ENCODE measurements at places on chromosomes 1 and 21.
A peak's percentile ranks its signal among the peaks of the same experiment; 100 is the strongest.

- DNase-seq: no peak
Measured at GRCh38 chr1:77430966-77431690, 149.3 kb downstream of the AK5 start.

- DNase-seq: peak; percentile 70
Measured at GRCh38 chr21:44800971-44801467, 601 bp downstream of the UBE2G2 start.

GRCh38 chr21:42861311-42861847 is 18.0 kb downstream of the WDR4 start:
- DNase-seq: peak; percentile 24

GRCh38 chr21:35614396-35614921 is 445.9 kb downstream of the SETD4 start:
- no peak for DNase-seq

DNA sequence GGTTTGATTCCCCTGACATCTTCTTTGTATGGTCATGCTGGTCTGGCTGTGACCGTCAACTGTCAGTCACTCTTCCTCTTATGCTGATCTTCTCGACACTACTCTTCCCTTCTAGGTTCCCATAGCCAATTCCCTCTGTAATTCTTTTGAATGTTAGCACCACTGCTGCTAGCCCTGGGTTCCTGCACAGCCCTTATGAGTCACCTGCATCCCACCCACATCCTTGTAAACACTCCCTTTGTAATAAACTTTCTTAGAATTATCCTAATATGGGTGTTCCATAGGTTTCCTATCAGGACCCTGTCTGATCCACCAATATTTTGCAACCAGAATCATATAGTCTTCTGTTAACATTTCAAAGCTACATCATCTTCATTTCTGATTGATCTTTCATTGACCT is 37.1 kb downstream of the JUN start:
- DNase-seq: no peak

DNA sequence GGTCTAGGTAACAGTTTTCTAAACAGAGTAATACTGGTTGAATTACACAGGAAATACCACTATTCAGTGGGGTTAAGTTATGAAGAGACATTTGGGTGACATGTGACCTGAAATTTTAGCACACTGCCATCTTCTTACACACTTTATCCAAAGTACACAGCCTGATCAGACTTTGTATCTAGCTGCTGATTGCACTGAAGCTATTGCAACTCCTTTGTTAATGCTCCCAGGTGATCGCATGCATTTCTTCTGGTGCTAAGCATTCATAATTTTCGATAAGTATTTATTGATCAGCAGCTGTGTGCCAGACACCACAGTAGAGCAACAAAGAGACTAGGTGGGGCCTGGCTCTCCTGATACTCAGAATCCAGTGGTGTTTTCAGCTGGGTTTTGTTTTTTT is 52.4 kb downstream of the AK4 start:
- DNase-seq: no peak

DNA sequence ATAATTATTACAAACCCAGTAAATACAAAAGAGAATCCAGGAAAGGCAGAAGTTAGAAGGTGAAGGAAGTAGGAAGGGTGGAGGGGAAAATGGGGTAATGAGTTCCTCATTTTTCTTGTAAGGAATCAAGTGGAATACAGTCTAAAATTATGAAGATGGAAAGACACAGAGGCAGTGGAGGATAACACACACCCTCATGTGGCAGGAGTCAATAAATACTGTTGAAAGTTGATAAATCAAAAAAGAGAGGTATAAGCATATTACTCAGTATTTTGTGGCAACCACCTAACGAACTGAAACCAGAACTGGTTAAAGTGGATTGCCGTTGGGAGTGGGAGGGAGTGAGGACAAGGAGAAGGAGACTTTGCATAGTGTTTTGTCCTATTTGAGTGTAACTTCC is 78.6 kb upstream of the SLC44A3 start:
- no peak for DNase-seq

GRCh38 chr21:17523007-17523451 is 10.2 kb downstream of the CXADR start:
- no peak for DNase-seq

DNA sequence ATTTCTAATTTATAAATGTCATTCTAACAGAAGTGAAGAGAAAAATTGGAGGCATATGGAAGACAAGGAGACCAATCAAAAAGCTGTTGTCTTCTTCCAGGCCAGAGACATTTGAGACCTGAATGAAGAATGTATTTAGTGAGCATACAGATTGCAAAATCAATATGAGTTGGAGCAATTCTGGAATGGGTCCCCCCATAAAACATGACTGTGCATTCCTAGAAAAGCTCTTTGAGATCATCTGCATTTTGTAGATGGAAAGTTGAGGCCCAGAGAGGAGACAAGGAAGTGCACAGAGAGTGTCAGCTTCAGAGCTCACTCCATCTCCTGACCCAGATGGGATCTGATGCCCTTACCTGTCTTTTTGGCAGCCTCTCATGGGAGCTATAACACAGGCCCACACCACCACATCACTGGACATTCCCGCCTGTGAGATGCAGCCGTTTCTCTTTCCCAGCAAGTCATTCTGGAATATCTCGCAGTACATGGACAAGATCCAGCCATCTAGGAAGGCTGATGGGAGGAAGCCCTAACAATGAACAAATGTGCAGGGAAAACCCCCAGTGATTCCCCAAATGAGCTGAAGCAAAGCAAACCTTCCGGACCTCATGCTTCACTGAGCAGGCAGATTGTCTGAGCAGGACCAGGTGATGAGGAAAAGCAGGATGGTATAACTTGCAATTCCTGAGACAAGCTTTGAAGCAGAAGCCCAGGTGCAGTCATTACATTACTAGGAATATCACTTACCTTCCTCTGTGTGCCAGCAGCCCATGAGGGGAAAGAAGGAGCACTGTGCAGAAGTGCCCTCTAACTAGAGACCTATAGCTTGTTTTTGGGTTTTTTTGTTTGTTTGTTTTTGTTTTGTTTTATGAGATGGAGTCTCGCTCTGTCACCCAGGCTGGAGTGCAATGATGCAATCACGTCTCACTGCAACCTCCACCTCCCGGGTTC is 445.6 kb downstream of the PLPP3 start:
- DNase-seq: no peak

DNA sequence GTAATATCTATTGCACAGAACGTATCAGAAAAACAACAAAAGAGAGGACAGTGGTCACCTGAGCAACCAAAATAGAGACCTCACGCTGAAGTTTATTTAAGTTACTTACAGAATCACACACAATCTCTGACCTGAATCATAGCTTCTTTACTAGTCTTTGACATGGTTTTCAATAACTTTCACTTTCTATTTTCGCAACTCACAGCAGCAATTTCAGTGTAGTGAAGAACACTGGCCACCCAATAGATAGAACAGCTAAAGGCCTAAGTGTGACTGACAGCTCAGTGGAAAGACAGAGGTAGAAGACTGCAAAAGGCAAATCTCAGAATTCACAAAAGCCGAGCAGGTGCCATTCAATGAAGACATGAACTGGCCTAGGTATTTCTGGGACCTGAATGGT is 435.6 kb upstream of the CHRM3 start:
- DNase-seq: no peak

GRCh38 chr1:156386134-156386901 is 17.3 kb downstream of the RHBG start:
- no peak for DNase-seq

DNA sequence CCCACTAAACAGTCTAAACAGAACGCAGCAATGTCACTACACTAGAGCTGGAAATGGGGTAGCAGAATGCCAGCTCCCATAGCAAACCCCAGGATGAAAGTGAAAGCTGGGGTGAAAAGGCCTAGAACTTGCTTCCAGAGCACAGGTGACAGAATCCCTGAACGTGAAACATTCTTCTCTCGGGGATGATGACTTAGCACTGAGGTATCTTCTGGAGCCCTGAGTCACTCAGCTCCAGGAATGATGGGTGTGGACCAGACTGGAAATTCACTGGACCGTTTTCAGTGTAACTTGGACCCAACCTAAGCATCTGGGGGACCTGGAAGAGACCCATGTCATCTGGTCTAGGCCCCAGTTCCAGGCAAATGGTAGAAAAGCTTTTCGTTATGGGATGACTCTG is 108.9 kb downstream of the CDC7 start:
- no peak for DNase-seq

DNA sequence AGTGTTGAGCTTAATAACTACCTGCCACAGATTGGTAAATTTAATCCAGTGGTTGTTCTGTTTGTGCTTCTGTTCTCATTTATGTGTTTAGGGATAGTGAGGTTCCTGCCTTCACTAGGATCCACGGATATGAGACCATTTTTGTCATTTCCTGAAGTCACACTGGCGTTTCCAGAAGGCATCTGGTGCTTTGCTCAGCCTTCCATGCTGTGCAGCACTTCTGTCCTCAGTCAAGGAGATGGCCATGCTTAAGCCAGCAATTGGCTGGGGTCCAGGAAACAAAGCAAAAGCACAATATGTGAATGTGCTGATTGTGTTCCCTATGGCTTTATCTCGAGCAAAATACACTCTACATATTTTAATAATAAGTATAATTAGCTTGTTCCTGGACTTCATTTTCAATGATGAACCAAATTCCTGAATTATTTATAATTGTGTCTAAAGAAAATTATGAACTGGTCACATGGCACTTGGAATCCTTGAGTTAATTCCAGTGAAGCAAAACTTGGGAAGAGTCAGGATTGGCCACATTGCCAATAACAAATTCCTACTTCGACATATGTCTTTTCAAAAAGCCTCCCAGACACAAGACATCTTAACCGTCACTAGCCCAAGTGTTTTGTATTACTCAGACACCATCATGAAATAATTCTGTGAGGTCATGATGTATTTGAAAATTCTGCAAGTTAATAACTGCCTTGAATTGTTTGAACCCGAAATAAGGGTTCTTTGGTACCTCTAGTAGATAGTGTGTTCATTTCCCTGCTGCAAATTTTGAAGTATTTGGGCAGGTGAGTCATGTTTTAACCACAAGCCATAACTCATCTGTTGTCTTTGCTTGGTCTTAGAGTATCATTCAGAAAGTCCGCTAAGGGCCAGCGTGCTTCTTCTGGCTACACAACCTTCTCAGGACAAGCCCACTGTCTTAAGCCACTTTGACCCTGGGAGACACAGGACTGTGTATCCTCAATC is 412.4 kb downstream of the DISC1 start:
- no peak for DNase-seq

- DNase-seq: peak; percentile 80
Measured at GRCh38 chr1:68116643-68117235, 66.3 kb upstream of the DIRAS3 start.

DNA sequence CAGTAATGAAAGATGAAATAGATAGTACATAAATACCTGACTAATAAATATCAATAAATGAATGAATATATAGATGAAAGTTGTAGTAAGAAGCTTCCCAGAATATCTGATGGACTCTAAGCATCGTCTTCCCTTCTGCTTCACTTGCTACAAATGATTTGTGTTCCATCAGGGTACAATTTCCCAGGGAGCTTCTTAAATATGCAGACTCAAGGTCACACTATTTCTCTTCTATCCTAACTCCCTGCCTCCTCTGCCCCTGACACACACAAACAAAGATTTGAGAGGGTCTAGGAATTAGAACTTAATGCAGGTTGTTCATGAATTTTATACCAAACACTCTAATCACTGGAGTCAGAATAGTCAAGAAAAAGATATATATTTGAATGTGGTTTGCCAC is 415.9 kb upstream of the TMPRSS15 start:
- no peak for DNase-seq

DNA sequence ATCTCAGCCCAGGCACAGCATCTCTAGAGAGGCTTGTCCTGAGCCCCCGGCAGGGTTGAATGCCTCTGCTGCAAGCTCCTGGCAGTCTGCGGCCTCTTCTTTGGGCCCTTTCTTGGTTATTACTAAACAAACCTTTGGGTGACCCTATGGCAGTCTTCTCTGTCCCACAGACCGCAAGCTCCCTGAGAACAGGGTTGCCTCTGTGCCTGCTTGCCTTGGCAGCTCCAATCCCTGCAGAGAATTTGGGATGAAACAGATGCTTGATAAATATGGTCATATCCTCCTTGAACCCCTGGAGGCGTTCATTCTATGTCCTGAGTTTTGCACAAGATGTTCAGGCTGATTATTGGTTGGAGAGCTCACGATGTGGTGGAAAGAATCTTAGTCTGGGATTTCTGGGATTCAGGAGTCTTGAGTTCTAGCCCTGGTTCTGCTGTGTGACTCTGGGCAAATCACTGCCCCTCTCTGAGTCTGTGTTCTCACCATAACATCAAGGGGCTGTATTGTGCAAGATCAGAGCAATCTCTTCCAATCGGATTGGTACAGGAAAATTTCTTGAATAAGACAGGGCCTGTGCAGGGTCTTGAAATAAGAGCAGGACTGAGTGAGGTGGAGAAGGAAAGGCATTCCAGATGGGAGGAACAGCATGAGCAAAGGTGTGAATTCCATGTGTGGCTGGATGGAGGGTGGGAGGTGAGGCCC is 49.6 kb downstream of the EDN2 start:
- no peak for DNase-seq

GRCh38 chr1:26853156-26853555 is 9.8 kb upstream of the SFN start:
- DNase-seq: peak; percentile 95

DNA sequence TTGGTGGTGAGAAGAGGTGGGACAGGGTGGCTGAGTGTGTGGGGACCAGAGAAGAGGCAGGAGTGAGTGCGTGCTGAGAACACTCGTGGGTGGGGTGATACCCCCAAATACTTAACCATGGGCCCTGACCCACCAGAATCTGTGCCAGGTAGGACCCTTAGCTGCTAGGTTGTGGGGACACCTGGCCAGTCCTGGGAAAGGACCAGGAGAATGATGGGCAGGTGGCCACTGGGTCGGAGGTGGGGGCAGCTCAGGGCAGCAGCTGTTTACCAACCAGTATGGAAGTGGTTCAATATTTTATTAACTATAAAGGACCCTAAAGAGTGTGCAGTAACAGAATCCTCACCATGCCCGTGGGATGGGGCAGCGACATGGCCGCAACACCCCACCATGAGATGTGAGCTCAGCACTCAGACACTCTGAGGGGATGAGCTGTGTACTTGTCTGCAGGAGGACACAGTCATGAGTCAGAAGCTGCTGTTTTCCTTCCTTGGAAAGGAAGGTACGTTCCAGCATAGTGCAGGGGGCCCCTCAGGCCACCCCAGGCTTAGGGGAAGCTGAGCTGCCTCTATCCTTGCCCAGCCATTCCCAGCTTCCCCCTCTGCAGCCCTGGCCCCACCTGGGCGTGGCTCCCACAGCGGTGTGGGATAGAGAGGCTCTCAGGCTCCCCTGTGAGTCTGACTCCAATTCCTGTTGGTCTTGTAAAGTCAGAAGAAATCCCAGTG is 25.4 kb downstream of the TEX35 start:
- no peak for DNase-seq

- DNase-seq: peak; percentile 60
Measured at GRCh38 chr1:112165375-112165774, 175.9 kb upstream of the KCND3 start.

All from endodermal cell (in vitro differentiated cells).